ENCODE measurements at places on chromosomes 7 and 10.
A peak's percentile ranks its signal among the peaks of the same experiment; 100 is the strongest.

DNA sequence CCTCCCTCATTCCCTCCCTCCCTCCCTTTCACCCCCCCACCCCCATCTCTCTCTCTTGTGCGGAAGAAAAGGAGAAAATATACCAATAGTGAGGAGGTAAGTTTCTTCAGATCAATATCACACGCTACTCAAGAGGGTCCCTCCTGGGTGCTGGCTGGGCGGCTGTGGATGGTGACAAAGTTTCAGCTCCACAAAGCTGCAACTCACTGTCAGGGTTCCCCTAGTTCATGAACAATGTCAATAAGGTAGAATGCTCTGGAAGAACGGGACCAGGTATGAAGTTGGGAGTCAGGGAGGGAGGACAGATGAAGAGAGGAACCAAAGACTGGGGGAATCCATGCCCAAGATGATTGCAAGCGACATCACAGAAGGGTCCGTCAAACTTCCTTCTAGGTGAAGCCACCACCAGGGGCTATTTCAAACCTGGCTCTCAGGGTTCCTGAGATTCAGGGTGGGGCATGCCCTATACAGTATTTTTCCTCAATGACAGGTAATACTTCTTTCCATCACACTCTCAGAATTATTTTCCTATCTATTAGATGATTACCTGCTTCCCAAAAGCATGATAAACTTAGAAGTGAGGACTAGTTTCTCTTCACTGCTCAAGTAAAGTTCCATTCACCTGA, 1.4 kb upstream of the PDE1C start:
- DNase-seq = no peak

- DNase-seq = no peak
Observed at GRCh38 chr10:11562888-11563287, 48.6 kb downstream of the USP6NL start.

GRCh38 chr10:111338805-111339204, 262.0 kb downstream of the ADRA2A start:
- DNase-seq = no peak

- no peak for DNase-seq
Observed at GRCh38 chr10:17024461-17024860, 105.2 kb downstream of the CUBN start.

- no peak for DNase-seq
Observed at GRCh38 chr10:114694062-114694461, 36.0 kb upstream of the ABLIM1 start.

DNA sequence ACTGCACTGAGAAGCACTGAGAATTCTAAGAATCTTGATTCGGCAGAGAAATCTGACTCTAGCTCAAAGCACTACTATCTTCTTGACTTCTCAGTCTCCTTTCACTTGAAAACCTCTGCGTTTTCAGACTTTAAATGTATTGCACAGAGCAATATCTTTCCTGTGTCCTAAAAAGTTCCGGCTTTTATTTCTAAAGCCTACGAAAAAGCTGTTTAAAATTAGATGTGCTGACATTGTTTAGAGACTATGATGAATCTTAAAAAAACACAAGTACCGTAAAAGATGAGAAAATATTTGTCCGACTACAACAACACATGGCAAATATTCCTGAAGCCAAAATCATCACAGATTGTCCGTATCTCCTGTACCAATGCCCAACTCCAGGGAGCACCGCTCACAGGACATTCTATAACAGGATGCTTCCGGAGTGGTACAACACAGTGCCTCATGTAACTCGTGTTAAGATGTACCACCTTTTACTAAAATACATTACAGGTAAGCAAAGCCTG, 136.9 kb downstream of the CUBN start:
- peak; percentile 54 for DNase-seq

DNA sequence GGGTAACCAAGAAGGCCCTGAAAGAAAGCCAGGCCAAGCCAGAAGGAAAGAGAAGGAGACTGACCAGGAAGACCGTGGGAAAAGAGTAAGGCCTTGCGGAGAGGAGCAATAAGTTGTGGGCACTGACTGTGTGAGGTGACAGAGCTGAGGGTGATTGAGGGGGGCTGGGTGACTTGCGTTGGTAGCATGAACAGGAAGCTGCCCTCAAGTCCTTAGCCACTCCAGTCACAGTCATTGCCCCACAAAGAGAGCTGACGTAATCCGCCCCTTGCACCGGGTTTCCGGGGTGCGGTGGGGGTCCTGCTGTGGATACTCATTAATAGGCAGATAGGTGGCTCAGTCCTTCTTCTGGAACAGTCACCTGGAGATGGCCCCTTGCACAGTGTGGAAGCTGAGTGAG, 16.1 kb upstream of the DMBT1 start:
- no peak for DNase-seq

- peak; percentile 32 for DNase-seq
Observed at GRCh38 chr7:106590209-106590816, 70.6 kb downstream of the CCDC71L start.

GRCh38 chr7:111238886-111239285, 148.0 kb downstream of the LRRN3 start:
- peak; percentile 69 for DNase-seq

DNA sequence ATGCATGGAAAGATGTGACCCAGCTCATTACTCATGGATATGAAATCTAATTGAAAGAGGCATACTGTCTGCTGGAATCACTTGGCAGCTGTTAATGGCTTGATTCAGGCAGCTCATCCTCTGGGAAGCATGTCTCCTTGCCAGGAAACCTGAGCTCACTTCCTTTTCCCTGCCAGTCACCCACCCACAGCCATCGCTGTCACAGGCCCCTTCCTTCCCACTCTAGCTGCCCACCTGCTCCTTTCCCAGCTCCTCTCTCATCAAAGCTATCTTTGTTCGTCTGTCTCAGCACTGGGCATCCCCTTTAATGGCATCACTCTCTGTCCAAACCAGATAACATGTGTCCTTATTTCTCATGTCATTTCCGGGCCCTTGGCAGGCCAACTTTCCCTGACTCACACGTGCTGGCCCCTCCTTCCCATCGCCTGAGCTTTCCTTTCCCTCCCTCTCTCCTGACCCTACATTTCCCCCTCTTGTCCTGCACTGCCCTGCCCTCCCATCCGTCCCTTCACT, 721.9 kb downstream of the TNS3 start:
- peak; percentile 41 for DNase-seq

- DNase-seq = no peak
Observed at GRCh38 chr10:106935978-106936451, 228.5 kb downstream of the SORCS1 start.

- DNase-seq = no peak
Observed at GRCh38 chr7:77753173-77753572, 45.1 kb downstream of the TMEM60 start.

DNA sequence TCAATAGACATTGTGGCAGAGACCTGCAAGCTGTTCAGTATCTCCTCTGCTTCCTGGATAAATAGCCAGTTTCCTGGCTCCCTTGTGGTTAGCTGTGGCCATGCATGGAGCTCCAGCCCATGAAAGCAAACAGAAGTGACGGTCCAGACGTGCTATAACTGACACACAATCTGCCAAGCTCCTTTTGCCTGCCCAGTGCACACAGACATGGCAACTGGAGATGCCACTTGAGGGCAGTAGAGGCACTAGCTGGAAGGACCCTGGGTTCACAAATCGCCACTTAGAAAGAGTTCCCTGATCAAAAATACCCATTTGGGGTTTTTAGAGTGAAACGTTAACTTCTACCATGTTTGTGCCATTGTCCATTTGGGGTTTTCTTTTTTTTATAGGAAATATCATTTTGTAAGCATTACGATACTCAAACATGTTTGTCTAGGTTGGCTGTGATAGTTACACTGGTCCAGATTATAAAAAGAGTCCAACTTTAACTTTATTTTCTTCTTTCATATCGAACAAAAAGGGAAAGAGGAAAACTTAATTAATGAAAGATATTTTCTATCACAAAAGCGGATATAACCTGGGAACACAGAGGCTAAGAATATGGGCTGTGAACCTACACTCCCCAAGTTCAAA, 31.3 kb downstream of the KIN start:
- peak; percentile 33 for DNase-seq

GRCh38 chr7:4645246-4645645, 36.8 kb upstream of the FOXK1 start:
- DNase-seq = peak; percentile 69

- no peak for DNase-seq
Observed at GRCh38 chr10:3945026-3945425, 160.0 kb upstream of the KLF6 start.

GRCh38 chr7:28961972-28962371, 3.8 kb upstream of the TRIL start:
- no peak for DNase-seq

GRCh38 chr10:95688648-95689047, 5.1 kb downstream of the TCTN3 start:
- DNase-seq = no peak
